ENCODE measurements at places on chromosomes 5 and 9. TPM values are rescaled to one million over a fixed set of nuclear protein-coding genes. Genes with fewer than 3 reads are reported as not detected.

DNA sequence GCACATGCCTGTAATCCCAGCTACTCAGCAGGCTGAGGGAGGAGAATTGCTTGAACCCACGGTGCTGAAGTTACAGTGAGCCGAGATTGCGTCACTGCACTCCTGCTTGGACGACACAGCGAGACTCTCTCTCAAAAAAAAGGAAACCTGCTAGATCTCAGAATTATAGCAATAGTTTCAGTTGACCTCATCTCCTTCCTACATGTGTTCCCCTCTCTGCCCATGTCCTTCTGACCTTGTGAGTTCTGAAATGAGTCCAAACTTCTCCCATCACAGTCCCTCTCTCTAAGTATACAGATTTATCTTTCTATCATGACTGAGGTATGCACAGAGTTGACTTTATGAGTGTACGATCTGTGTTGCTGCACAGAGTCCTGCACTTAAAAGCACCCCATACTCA, 44.6 kb upstream of the SHOC1 start:
- no peak for DNase-seq

DNA sequence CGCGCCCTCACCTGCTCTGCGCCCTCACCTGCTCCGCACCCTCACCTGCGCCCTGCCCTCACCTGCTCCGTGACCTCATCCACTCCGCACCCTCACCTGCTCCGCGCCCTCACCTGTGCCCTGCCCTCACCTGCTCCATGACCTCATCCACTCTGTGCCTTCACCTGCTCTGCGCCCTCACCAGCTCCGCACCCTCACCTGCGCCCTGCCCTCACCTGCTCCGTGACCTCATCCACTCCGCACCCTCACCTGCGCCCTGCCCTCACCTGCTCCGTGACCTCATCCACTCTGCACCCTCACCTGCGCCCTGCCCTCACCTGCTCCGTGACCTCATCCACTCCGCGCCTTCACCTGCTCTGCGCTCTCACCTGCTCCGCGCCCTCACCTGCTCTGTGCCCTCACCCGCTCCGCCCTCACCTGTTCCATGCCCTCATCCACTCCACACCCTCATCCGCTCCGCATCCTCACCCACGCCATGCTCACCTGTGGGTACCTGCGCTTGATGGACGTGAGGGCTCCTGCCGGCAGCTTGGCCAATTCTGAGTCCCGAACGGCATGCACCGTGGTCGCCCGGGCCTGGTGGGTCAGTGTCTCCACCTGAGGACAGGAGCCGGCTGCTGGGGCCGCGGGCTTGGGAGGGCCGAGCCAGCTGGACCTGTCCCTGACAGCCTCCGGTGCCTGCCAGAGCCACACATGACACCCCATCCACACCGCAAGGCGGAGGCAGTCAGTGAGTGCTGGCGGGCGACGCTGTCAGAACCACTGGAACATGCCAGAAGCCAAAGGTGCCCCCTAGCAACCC, 35.6 kb upstream of the NSMF start:
- DNase-seq, result no peak

DNA sequence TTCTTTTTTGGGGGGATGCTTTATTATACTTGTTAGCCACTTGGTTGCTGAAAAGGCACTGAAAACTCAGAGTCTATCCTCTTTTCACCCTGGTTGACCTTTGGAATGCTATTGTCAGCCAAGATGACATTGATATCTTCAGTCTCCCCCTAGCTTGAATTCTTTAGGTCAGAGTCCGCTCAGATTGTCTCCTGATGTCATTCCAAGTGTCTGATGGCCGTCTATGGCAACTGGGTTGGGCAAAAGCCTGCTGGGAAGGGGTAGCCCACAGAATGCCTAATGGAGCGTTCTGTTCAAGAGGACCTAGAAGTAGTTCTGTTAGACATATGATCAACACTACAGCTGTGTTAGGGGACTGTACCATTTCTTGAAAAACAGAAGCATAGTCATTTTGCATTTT, 9.7 kb upstream of the MEF2C start:
- DNase-seq, result no peak

HOMER1 gene
- 8.3 TPM for polyA plus RNA-seq

GRCh38 chr5:107248066-107248695, 422.6 kb downstream of the EFNA5 start:
- DNase-seq, result no peak

- DNase-seq, result no peak
Measured at GRCh38 chr9:136117291-136117915, 1.3 kb downstream of the TMEM250 start.

DNA sequence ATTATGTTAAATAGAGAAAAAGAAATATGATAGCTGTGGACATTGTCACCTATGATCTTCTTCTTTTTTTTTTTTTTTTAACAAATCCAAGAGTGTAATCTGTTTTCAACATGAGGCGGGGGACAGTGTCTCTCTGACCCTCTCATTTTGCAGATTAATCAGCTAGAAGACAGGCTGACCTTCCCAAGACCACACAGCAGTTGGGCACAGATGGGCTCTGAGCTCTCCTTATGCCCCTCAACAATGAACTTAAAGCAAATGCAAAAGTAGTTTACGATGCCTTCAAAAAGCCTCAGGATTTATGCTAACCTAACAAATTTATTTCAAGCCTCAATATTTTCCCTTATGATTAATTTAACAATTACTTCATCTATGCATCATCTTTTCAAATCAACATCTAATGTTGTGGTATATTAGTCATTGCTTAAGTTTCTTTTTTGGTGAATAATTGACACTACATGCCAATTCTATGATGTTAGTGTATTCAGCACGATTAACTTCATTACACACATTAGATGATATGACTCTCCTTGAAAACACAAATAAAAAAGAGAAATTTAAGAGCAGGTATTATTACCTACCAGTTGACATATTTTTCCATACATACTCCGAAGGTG, 7.4 kb downstream of the NFIL3 start:
- DNase-seq, result no peak

ERGIC1 gene
- 112 TPM for polyA plus RNA-seq

DNA sequence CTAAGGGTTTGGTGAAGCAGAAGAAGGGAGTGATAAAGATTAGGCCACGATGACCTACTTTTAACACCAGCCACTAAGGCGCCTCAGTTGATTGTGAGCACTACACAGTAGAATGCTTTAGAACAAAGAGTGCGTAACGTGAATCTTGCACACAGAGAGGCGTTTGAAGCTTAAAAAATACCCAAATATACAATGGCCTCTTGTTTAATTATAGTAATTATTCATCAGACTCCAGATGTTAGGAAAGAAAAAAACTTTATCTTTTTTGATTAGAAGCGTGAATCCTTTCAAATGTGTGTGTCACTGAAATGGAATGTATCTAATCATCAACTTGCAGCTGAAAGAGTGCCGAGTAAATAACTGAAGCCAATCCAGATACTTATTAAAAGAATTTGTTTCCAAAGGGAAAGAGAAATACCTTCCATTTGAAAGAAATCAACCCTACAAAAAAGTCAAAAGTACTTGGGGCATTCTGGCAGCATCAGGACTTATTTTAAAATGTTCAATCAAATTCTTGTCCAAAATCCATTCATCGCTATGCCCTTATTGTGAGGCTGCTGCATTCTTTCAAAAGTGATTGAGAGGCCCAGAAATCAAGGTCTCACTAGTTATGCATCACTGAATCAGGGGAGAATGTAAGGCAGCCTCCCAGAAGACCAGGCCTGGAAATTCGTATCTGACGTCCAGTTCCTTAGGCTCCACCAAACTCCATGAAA, 337.5 kb downstream of the ZNF608 start:
- no peak for DNase-seq

SARDH gene
- 9.8 TPM for polyA plus RNA-seq

DNA sequence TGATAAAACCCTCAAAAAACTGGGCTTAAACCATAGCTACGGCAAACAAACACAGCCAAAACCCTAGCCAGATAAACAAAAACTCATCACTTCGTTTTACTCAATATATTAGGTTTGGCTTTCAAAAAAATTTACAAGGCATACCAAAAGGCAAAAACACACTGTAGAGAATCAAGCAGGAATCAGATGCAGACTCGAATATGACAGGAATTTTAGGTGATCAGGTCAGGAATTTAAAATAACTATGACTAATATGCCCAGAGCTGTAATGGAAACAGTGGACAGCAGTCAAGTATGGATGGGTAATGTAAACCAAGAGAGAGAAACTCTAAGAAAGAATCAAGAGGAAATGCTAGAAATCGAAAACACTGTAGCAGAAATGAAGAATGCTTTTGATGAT, 26.5 kb upstream of the DOCK2 start:
- DNase-seq, result no peak

GRCh38 chr5:140114341-140115185, 654 bp downstream of the PURA start:
- DNase-seq, result peak; percentile 57

GRCh38 chr5:150356575-150357294, 762 bp upstream of the TCOF1 start:
- DNase-seq, result no peak

DNA sequence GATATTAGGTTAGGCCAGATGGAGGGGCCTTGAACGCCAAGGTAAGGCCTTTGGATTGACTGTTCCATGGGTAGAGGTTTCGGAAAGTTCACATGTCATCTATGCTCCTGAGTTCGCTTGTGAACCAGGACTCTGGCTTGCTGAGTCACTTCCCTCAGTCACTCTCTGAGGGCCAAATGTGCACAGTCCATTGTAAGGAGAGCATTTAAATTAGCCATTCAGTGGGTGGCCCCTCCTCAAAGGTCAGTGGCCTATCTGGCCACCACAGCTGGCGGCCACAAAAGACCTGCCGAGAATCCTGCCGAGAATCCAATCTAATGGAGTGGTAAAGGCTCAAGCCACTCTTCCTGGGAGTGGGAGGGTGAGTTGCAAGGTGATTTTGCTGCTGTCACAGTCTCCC, 58.9 kb upstream of the ARAP3 start:
- DNase-seq, result no peak

DCTN3 gene
- polyA plus RNA-seq, result 98.9 TPM

GRCh38 chr9:126752376-126752775, 52.5 kb upstream of the ZBTB43 start:
- DNase-seq, result no peak

TLX3 gene
- polyA plus RNA-seq, result not detected

KIAA1958 gene
- polyA plus RNA-seq, result 12.9 TPM

GBGT1 gene
- 2.9 TPM for polyA plus RNA-seq

GRCh38 chr5:139178935-139179334, 19.2 kb downstream of the SIL1 start:
- DNase-seq, result peak; percentile 26

GRCh38 chr5:168960497-168960896, 340.4 kb downstream of the SLIT3 start:
- DNase-seq, result no peak

FSTL4 gene
- polyA plus RNA-seq, result 0.14 TPM

- no peak for DNase-seq
Measured at GRCh38 chr5:40497573-40497972, 182.1 kb upstream of the PTGER4 start.

SLC46A2 gene
- polyA plus RNA-seq, result 0.82 TPM

- DNase-seq, result no peak
Measured at GRCh38 chr9:64773491-64773931, 511.5 kb downstream of the FOXD4L5 start.

CCL27 gene
- 0.57 TPM for polyA plus RNA-seq

DNA sequence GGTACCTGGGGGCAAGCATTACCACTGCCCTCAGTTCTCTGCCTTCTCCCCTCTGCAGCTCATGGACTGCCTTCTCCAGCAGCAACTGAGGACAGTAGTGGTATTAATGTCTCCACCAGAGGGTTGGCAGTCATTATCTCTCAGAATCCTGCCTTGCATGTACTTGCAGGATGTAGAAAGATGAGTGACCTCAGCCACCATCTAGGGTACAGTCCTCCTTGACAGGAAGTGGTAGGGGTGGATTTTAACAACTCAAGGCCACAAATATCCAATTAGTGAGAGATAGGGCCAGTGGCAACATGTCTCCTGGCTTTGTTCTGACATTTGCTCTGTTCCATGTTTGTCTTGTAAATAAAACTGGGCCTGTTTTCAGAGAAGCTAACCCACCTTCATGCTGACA, 47.2 kb downstream of the F2R start:
- DNase-seq, result no peak

DNA sequence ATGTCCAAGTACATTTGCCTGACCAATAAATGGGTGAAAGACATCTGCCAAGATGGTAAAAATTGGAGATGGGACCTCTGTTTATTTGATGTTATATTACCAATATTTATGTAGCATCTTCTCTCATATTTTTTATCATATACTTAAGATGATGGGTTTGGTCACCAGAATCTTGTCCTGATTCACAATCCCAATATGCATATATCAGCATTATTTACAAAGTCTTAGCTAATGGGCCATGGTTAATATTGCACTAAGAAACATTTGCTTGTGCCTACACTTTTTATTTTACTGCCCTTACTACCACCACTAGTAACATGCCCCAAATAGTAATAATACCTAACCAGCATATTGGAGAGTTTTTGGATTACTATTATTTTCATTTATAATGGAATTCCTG, 116.7 kb downstream of the CHSY3 start:
- no peak for DNase-seq

SLCO4C1 gene
- 1.9 TPM for polyA plus RNA-seq

DNA sequence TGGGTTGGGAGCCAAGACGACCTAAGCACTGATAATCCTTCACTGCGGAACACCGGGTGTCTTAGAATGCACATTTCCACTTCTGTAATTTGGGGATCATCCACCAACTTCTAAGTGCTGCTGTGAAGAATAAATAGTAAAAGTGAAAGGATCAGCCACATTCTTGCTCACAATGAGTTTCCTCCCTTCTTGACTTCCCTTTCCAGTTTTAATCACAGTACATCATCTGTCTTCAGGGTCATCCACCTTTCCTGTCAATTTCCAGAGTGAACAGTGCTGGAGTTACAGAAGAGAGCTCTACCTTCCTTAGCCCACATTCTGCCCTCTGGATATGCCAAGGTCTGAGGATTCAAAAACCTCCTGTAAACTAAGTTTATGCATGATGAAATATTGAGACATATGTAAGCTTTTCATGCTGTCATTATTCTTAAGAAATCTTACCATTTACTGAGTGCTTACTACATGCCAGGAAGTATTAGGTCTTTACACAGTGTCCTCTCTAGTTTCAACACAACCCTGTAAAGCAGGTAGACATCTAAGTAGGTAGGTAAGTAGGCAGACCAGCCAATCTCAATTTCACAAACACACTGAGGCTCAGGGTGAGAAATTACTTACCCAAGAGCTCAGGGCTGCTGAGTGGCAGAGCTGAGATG, 105.2 kb downstream of the CDK5RAP2 start:
- DNase-seq, result no peak

GRCh38 chr5:10330511-10331230, 22.8 kb upstream of the MARCHF6 start:
- DNase-seq, result no peak

BTNL8 gene
- 1.1 TPM for polyA plus RNA-seq

TAF1L gene
- polyA plus RNA-seq, result 0.08 TPM

GRCh38 chr5:65307931-65308330, 173.8 kb downstream of the ADAMTS6 start:
- DNase-seq, result no peak

RXFP3 gene
- polyA plus RNA-seq, result 0.09 TPM

GRCh38 chr9:109792951-109793546, 13.1 kb downstream of the PALM2AKAP2 start:
- peak; percentile 59 for DNase-seq

DNA sequence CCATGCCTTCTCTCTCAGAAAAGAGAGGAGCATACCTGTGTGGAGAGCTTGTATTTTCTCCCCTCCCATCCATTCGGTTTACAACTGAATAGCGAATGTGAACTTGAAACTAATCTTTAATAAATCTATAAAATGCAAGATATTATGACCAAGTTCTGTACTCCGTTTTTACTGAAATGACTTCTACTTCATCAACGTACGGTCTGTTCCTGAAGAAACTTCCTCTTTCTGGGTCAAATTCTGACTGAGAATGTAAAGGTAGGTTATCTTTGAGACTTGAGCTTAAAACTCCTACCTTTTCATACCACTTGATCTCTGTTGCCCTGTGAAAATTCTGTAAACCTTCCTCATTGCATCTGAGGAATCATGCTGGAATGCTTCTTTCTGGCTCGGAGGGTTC, 4.2 kb upstream of the CTNNAL1 start:
- no peak for DNase-seq

All from right lung (tissue), 10 donors.